Esophagus muscularis mucosa (tissue), 4 donors: ENCODE measurements at places on chromosomes 2 and 18. TPM values are rescaled to one million over a fixed set of nuclear protein-coding genes. Genes with fewer than 3 reads are reported as not detected.
A peak's percentile ranks its signal among the peaks of the same experiment; 100 is the strongest.

COL3A1 gene
- total RNA-seq, result 272 TPM

CRYGD gene
- total RNA-seq, result not detected

GALNT13 gene
- total RNA-seq, result 0.42 TPM

SANBR gene
- total RNA-seq, result 5.3 TPM

ALKAL2 gene
- total RNA-seq, result 1.7 TPM

HOXD9 gene
- total RNA-seq, result 2.2 TPM

PLA2R1 gene
- total RNA-seq, result 4.7 TPM

ANKRD62 gene
- total RNA-seq, result not detected

DNA sequence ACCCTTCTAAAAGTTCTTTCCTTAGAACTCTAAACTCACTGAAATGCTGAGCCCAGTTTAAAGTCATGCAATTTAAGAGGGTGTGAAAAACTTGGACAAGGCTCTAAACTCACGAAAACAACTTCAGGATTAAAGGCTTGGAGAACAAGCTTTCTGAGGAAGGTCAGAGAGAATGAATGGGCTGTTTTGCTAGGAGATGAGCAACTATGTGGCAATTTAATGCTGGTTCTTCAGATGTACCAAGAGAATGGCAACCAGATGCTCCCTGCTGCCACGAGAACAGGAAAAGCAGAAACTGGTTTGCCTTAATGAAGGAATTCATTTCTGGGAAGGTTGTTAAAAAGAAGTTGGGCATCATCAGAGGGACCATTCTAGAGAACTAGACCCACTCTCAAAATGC is 77.8 kb upstream of the PMAIP1 start:
- no peak for DNase-seq
- H3K27ac ChIP-seq, result no peak overlapping the region
- H3K36me3 ChIP-seq, result no peaks in the 10 kb centered on the region
- no peak overlapping the region for H3K4me3 ChIP-seq
- no peaks in the 10 kb centered on the region for H3K27me3 ChIP-seq

- no peaks in the 10 kb centered on the region for H3K4me1 ChIP-seq
- no peak for DNase-seq
- no peak overlapping the region for H3K27ac ChIP-seq
- H3K4me3 ChIP-seq, result no peak overlapping the region
Measured at GRCh38 chr2:190069936-190070696, 7.6 kb upstream of the MSTN start.

- H3K27me3 ChIP-seq, result no peaks in the 10 kb centered on the region
- no peak for DNase-seq
- H3K4me3 ChIP-seq, result no peak overlapping the region
- no peaks in the 10 kb centered on the region for H3K36me3 ChIP-seq
Measured at GRCh38 chr18:35084494-35085449, 43.6 kb downstream of the MAPRE2 start.

DNA sequence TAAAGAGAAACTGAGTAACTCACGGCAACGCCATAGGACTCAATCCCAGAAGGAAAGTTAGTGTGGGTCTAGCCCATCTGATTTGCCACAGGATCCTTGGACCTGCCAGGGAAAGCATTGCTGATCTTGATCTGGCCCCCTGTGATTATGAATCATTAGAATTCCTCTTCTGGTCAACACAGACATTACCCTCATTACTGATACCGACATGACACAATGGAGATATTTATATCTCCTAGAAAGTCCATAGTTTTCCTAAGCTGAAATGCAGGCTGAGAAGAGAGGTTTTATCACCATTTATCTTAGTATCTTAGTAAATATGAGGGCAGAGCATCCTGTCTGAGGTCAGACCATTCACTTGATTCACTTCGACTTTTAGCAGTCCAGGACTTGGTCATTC is 75.5 kb upstream of the CCDC68 start:
- H3K27me3 ChIP-seq, result no peaks in the 10 kb centered on the region
- no peak overlapping the region for H3K27ac ChIP-seq
- H3K36me3 ChIP-seq, result no peaks in the 10 kb centered on the region
- DNase-seq, result no peak
- no peaks in the 10 kb centered on the region for H3K4me1 ChIP-seq

DNA sequence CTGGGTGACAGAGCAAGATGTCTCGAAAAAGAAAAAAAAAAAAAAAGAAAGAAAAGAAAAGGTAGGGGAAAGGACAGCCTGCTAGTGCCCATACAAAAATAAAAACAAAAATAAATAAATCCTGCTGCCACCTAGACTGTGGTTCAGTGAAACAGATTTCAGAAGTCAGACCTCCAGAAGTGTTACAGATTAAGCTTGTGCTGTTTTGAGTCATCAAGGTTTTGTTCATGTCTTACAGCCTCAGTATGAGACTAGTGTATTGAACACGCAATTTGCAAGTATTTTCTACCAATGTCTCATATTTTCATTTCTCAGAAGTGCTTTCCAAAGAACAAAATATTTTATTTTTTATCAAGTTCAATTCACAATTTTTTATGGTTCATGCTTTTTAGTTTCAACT is 720.4 kb upstream of the GYPC start:
- H3K27me3 ChIP-seq, result no peaks in the 10 kb centered on the region
- no peak overlapping the region for H3K4me3 ChIP-seq
- H3K27ac ChIP-seq, result no peak overlapping the region
- H3K36me3 ChIP-seq, result no peaks in the 10 kb centered on the region
- no peaks in the 10 kb centered on the region for H3K4me1 ChIP-seq

- H3K36me3 ChIP-seq, result peaks cover 38% of the 10 kb centered on the region
- no peaks in the 10 kb centered on the region for H3K4me1 ChIP-seq
- no peaks in the 10 kb centered on the region for H3K27me3 ChIP-seq
- H3K4me3 ChIP-seq, result no peak overlapping the region
Measured at GRCh38 chr2:200993097-200993496, 29.6 kb upstream of the ORC2 start.

DNA sequence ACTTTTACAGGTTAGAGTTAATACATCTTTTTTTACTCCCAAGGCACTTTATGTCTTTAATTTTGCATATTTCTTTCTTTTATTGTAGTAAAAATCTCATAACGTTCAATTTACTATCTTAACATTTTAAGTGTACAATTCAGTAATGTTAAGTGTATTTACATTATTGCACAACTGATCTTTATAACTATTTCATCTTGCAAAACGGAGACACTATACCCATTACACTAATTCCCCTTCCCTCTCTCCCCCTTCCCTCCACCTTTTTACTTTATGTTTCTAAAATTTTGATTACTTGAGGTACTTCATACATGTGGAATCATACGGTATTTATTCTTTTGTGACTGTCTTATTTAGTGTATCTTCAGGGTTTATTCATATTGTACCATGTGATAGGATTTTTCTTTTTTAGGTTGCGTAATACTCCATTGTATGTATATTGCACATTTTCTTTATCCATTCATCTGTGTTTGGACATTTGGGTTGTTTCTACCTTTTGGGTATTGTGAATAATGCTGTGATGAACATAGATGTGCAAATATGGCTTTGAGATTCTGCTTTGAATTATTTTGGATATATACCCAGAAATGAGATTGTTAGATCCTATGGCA is 75.0 kb downstream of the ACSL3 start:
- H3K4me3 ChIP-seq, result no peak overlapping the region
- no peaks in the 10 kb centered on the region for H3K27me3 ChIP-seq
- H3K36me3 ChIP-seq, result peaks cover 17% of the 10 kb centered on the region

- H3K27ac ChIP-seq, result no peak overlapping the region
- H3K36me3 ChIP-seq, result no peaks in the 10 kb centered on the region
- no peak overlapping the region for H3K4me3 ChIP-seq
- no peaks in the 10 kb centered on the region for H3K27me3 ChIP-seq
Measured at GRCh38 chr18:78168526-78168925, 811.1 kb upstream of the SALL3 start.

GRCh38 chr2:42795841-42796301 is 3.5 kb upstream of the HAAO start:
- DNase-seq, result no peak
- H3K27me3 ChIP-seq, result no peaks in the 10 kb centered on the region
- H3K4me3 ChIP-seq, result no peak overlapping the region

GRCh38 chr2:172437419-172438341 is 10.3 kb downstream of the ITGA6 start:
- no peaks in the 10 kb centered on the region for H3K36me3 ChIP-seq
- no peak for DNase-seq
- H3K4me1 ChIP-seq, result peaks cover 35% of the 10 kb centered on the region
- H3K27ac ChIP-seq, result no peak overlapping the region
- H3K27me3 ChIP-seq, result no peaks in the 10 kb centered on the region
- H3K4me3 ChIP-seq, result no peak overlapping the region

DNA sequence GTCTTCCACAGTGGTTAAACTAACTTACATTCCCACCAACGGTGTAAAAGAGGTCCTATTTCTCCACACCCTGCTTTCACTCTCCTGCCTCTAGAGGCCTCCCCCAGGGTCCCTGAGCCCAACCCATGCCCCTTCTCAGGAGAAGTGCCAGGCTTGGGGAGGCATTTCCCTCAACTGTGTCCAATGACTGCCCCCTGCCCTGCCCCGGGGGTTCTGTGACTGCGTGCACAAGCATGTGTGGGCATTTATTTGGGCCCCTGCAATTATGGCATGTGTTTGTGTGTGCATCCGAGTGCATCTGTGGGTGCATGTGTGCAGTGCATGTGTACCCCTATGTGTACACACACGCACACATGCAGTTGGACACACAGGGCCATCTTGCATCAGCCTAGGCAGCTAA is 57.3 kb downstream of the INHBB start:
- DNase-seq, result no peak
- no peaks in the 10 kb centered on the region for H3K27me3 ChIP-seq
- H3K4me1 ChIP-seq, result no peaks in the 10 kb centered on the region
- no peaks in the 10 kb centered on the region for H3K36me3 ChIP-seq

DNA sequence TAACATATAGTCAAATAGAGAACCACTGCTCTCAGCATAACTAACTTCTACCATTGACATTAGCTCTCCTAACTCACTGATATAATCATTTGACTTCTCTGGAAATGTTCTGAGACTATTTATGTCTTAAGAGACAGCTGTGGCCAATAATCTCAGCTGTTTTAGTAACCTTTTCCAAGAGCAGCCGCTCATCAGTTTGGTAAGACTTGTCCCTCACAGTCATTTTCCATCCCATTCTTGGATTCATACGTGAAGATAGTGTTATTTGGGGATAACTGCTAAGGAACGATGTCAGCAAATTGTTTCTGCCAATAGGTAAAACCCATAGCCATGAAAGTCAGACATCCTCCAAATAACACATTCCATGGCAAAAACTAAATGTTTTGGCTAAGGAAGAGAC is 127.8 kb downstream of the LNPK start:
- H3K4me1 ChIP-seq, result peaks cover 4% of the 10 kb centered on the region
- no peaks in the 10 kb centered on the region for H3K36me3 ChIP-seq
- H3K4me3 ChIP-seq, result no peak overlapping the region
- no peak for DNase-seq
- no peak overlapping the region for H3K27ac ChIP-seq

- H3K27ac ChIP-seq, result no peak overlapping the region
- no peaks in the 10 kb centered on the region for H3K27me3 ChIP-seq
- DNase-seq, result peak; percentile 57
- H3K36me3 ChIP-seq, result no peaks in the 10 kb centered on the region
- no peaks in the 10 kb centered on the region for H3K4me1 ChIP-seq
Measured at GRCh38 chr2:28311660-28312249, 80.9 kb upstream of the FOSL2 start.

GRCh38 chr18:32040936-32041335 is 22.3 kb downstream of the RNF125 start:
- no peak for DNase-seq
- H3K4me3 ChIP-seq, result no peak overlapping the region
- H3K36me3 ChIP-seq, result peaks cover 23% of the 10 kb centered on the region
- H3K27me3 ChIP-seq, result no peaks in the 10 kb centered on the region
- no peak overlapping the region for H3K27ac ChIP-seq
- H3K4me1 ChIP-seq, result no peaks in the 10 kb centered on the region

- no peaks in the 10 kb centered on the region for H3K36me3 ChIP-seq
- no peaks in the 10 kb centered on the region for H3K27me3 ChIP-seq
- H3K4me3 ChIP-seq, result no peak overlapping the region
- DNase-seq, result no peak
- H3K4me1 ChIP-seq, result no peaks in the 10 kb centered on the region
- no peak overlapping the region for H3K27ac ChIP-seq
Measured at GRCh38 chr2:155266583-155266982, 568.1 kb downstream of the KCNJ3 start.

DNA sequence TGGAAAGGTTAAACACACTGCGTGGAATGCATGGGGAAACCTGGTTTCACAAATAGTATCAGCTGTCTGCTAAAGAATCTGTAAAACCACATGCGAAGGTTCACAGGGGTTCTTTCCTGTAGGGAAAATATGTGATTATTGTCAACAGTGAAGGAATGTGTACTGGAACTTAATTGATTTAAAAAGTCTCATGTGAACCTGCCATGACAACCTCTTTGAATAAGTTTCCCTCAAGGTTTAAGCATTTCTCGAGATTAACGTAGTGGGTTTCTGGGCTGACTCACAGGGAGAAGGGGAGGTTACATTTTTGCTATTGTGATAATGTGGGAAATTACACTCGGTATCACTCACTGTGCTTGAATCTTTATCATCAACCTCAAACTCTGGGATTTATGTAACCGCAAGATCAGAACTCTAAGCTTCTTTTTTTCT is 28.2 kb upstream of the IL1R1 start:
- no peaks in the 10 kb centered on the region for H3K27me3 ChIP-seq
- H3K4me1 ChIP-seq, result peaks cover 9% of the 10 kb centered on the region
- H3K4me3 ChIP-seq, result no peak overlapping the region
- H3K27ac ChIP-seq, result no peak overlapping the region

DNA sequence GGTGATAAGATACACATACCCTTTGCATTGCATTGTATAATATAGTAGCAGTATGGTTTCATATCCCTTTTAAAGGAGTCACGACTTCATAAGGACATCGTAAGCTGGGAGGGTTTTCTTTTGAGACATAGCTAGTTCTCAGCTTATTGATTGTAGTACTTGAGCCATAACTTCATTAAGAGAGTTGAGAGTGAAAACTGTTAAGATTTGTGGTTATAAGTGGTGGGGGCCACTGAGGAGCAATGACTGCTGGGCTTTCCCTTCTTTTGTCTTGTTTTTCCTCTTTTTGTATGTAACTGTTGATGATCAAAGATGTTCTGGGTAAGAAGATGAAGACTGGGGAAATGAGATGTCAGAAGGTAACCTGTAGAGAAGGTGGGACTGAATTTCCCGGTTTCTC is 11.0 kb downstream of the EIF5B start:
- H3K36me3 ChIP-seq, result no peaks in the 10 kb centered on the region
- H3K4me3 ChIP-seq, result no peak overlapping the region
- no peaks in the 10 kb centered on the region for H3K4me1 ChIP-seq
- no peak for DNase-seq
- no peaks in the 10 kb centered on the region for H3K27me3 ChIP-seq

- peak overlapping the region; percentile 85 for H3K27ac ChIP-seq
- DNase-seq, result no peak
- H3K4me3 ChIP-seq, result no peak overlapping the region
Measured at GRCh38 chr2:215622837-215623236, 187.0 kb upstream of the FN1 start.

- H3K36me3 ChIP-seq, result no peaks in the 10 kb centered on the region
- no peaks in the 10 kb centered on the region for H3K27me3 ChIP-seq
- DNase-seq, result peak; percentile 92
Measured at GRCh38 chr2:226699321-226699720, 100.3 kb downstream of the IRS1 start.

- H3K4me1 ChIP-seq, result no peaks in the 10 kb centered on the region
- no peak overlapping the region for H3K4me3 ChIP-seq
- no peaks in the 10 kb centered on the region for H3K27me3 ChIP-seq
Measured at GRCh38 chr2:241456546-241456945, 51.8 kb downstream of the STK25 start.
